ENCODE measurements at places on chromosomes 7 and 10.

DNA sequence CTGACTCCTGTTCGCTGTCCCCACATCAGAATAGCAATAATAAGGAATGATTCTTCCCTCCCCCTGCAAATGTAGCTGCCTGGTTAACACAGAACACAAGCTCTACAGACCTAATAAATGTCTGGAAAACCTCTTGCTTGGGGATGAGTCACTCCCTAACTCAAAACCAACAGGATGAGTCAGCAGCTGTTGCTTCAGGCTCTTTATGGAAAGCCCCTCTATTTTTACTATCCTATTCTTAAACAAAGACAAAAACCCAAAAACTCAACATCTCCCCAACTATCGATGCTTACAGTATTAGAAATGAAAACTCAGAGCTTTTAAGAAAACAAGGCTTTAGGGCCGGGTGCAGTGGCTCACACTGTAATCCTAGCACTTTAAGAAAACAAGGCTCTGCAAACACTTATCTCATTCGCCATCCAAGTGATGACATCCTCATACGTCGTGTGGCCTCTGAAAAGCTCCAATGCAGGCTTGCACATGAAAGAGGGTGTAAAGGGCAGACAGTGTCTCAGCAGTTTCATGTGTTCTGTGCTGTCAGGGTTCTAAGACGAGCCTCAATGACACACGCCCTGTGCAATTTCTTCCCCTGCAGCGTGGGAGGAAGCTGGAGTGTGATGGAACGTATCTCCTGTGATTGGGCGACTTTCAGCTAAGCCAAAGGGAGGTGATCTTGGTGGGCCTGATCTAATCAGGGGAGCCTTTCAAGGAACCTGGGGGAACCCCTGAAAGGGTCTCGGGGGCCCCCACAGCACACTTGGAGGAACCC lies 70.1 kb downstream of the AMZ1 start:
- DNase-seq, result peak; percentile 63

- DNase-seq, result no peak
Observed at GRCh38 chr7:129535896-129536295, 33.6 kb downstream of the SMKR1 start.

GRCh38 chr7:97480772-97481390 lies 251.0 kb upstream of the TAC1 start:
- DNase-seq, result no peak

DNA sequence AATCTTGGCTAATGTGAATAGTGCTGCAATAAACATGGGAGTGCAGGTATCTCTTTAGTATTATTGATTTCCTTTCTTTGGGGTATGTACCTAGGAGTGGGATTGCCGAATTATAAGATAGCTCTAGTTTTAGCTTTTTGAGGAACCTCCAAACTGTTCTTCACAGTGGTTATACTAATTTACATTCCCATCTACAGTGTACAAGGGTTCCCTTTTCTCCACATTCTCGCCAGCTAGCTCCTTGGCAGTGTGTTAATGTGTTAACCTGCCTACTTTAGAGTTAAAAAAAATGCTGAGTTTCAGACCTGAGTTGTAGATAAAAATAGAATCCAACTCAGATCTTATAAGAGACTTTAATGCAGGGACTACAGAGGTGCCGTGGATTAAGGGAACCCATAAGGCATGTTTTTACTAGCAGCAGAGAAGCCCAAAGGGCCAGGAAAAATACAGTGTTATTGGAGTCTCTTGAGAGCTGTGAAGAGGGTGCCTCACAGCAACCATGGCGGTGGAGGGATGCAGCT lies 35.4 kb downstream of the CDK13 start:
- no peak for DNase-seq

GRCh38 chr7:112580717-112581435 lies 100.1 kb downstream of the LSMEM1 start:
- no peak for DNase-seq

DNA sequence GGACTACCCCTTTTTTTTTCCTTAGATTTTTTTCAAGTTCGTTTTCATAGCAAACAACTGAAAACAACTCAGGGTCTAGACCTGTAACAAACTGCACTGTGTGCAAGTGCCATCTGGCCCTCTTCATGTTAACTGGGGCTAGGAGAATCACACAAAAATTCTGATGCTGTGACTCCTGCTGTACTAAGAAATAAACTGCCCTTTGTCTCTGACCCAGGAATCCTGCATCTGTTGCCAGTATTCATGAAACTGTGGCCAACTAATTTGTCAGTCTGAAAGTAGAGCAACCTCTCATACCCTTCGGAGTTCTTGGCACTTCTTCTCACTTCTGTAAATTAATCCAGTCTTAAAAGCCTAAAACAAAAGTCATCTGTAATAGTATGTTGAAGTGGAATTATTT lies 218.4 kb upstream of the PCDH15 start:
- DNase-seq, result no peak

DNA sequence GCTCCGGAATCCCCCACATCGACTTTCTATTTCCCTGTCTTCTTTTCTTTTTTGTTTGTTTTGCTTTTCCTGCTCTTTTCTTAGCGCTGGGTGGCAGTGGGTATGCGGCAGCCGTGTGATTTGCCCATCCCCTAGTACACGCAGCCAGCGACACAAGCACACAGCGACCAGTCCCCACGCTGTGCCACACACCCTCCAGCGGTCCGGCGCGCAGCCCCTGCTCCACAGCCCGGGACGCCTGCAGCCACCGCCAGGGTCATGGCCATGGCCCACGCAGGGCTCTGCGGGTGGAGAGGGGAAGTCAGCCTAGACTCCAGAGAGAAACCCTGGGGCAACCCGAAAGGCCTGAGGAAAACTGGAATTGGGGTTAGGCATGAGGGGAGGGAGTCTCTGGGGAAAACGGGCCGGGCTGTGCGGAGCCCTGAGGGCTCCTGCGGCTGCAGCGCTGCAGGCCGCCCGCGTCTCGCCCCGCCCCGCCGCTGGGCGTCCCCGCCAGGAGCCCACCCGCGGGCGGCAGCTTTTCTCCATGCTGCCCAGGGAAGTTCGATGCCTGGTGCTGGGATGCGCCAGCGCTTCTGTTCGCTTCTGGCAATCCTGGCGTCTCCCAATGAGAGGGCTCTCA lies 2.5 kb downstream of the CHRM2 start:
- peak; percentile 0 for DNase-seq

- no peak for DNase-seq
Observed at GRCh38 chr10:124256151-124256550, 162.6 kb downstream of the OAT start.

DNA sequence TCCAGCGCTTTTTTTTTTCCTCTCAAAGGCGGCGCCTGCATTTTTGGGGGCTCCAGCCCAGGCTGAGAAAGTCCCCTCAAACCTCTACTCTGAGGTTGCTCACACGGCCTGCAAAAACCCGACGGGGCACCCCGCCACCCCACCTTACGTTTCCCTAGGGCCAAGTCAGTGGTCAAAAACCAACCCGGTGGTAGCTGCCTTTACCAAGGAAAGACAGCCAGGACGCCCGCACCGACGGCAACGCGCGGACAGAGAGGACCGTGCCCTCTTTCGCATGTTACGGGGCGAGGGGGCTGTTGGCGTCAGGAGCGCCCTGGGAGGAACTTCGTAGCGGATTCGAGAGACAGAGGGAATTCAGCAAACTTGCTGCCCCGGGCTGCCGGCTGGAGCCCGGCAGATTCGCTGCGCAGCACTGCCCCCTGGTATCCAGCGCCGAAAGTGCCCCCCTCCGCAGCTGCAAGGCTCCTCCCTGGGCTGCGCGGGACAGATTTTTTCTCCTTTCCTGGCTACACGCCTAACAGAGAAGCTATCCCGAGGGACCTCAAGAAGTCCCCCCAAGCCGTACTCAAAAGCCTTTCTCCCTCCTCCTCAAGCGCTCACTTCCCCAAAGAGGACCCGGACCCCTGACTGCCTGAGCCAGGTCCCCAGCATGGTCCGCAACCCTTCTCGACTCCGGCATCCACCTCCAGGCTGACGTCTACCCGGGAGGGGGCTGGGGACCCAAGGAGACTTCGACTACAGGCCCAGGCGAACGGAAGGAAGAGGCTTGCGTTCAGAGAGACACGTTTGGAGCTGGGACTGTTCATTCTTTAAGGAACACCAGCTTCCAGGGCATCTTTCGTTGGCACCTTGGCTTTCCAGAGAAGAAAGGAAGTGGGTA lies 27.7 kb upstream of the VAX1 start:
- DNase-seq, result no peak

GRCh38 chr10:13633689-13634088 lies 46.9 kb downstream of the PRPF18 start:
- DNase-seq, result no peak

DNA sequence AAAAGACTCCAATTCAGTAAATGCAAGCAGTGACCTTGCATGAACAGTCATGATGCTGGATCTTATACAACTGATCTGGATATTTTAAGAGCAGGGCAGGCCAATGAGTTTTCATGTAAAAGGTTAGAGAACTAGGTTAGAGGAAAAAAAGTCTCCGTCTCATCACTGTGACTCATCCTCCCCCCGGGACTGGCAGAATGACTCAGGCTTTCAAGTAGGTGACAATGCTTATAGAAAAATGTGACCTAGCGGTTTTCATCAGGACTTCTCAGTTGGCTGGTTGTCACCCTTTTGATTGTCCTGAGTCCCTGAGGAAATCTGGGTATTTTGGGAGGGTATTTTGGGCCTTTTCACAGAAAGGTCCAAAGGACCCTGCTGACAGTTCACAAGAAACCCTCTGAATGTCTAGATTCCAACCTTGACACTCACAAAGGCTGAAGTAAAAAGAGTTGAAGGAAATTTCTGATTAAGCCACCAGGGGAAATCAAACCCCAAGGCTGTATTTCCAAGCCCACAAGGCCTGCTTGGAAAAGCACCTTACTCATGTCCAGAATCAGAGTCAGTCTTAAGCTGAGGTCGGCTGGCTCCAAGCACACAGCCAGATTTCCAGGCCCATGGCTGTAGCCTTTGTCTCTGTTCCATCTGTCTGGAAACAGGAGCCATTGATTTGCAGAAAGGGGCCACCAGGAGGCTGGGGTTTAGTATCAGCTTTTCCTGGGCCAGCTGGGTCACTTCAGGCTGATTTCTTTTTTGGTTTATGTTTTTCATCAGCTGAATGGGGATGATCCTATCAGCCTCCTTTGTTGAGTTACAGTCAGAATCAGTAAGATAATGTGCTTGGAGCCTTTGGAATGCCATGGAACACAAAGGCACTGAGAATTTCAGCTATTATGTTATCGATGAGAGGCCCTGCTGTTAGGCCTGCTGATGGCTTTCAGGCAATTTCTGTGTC lies 226.4 kb upstream of the HABP2 start:
- DNase-seq, result peak; percentile 13

DNA sequence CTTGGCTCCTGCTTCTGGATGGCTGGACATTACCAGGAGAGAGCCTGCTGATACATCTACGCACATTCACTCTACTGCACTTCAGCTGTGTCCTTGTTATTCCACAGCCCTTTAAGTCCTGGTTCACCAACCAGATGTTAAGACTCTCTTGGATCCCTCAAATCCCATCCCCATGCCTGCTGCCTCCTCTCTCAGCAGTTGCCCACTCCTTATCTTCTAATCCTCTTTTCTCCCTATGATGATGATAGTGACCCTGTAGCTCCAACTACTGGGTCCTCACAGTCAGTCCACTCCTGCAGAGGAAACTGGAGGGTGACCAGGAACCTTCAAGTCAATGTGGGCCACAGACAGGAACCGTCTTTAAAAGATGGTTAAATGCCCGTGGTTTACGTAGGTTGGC lies 96.3 kb upstream of the PDCD4 start:
- no peak for DNase-seq

GRCh38 chr7:34389332-34390078 lies 268.5 kb upstream of the NPSR1 start:
- no peak for DNase-seq

DNA sequence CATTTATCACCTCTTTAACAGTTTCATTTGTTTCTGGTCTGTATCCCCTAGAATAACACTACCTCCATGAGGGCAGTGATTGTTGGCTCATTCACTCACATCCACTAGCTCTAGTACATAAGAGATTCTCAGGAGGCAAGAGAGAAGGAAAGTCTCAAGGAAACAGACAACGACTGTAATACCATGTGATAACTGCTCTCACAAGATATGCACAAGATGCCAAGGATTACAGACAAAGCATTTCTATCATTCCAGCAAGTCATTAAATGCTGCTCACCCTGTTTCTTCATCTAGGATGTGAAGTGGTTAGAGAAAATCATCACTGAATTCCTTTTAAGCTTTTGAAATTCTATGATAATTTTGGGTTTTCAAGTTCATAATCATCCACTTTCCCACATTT lies 115.3 kb downstream of the HIBADH start:
- DNase-seq, result no peak
